ENCODE measurements at places on chromosomes 6 and 20.

DNA sequence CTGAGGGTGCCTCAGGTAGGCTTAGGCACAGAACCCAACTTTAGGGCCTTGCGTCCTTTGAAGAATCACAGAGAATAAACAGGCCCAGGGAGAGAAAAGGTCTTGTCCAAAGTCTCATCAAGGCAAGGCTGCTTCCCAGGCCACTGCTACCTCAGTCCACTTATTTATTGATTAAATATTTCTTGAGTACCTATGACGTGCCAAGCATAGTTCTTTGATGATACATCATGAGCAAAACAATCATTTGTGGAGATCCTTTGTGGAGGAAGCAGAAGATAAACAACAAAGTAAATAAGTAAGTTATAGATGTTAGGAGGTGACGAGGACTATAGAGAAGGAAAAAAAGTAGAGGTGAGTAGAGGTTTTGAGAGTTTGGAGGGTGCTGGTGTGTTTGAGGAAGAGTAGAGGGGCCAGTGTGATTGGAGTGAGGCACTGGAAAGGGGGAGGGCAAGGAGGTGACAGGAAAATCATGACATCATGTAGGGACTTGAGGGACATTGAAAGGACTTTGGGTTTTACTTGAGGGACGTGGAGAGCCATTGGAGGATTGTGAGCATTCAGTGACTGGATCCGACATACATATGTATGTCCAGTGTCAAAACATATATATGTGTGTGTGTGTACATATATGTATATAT is 14.1 kb upstream of the CHMP4B start:
- no peak for DNase-seq

- DNase-seq, result no peak
Measured at GRCh38 chr6:3545156-3545555, 88.3 kb upstream of the SLC22A23 start.

DNA sequence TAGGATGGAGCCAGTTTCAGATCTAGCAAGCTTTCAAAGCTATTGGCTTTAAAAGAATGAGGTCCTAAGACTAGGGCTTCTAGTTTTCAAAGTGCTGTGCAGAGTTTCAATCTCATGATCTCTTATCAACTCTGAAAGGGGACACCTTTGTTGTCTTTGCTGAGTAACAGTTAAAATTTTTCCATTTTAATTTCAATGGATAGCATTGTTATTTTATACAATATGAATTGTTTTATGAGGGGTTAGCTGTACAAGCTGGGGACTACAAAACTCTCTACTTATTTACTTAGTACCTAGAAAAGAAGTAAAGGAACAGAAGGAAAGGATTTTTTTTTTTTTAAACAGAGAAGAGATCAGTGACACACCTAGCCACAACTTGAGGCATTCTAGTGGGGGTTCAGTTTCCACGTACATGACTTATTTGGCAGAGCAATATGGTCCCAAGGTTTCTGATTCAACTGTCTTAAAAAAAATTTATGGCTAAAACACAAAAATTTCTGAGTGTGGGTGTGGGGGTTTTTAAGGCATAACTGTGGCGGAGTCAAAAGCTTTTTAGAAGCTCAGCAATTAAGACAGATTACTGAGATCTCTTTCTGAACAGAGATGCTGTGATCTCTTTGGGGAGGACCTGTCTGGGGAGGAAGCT is 46.1 kb upstream of the JAG1 start:
- no peak for DNase-seq

DNA sequence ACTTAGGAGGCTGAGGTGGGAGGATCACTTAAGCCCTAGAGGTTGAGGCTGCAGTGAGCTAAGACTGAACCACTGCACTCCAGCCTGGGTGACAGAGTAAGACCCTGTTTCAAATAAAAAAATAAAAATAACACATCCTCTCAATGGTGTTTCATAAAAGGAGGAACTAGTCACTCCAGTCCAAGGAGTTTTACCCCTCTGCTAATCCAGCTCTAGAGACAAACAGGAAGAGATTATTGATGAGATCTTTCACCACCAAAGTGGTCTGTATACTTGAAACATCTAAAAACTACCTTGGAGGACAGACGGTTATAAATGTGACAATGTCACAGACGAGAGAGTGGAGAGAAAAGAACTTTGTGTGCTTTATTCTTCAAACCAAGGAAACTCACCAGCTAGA is 58.2 kb downstream of the PIGU start:
- DNase-seq, result no peak

DNA sequence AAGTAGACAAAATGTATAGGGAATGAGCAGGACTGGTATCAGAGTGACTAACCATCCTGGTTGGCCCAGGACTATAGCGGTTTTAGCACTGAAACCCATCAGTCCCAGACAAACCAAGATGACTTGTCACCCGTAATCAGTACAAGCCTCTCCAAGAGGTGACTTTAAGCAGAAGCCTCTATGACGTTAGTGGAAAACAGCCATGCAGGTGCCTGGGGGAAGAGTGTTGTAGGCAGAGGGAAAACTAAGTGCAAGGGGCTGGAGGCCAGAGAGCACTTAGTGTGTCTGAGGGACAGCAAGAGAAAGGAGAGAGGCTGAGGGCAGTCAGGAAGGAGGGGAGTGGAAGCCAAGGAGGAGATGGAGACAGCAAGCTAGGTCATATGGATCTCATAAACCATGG is 2.1 kb downstream of the SGK2 start:
- DNase-seq, result no peak

GRCh38 chr6:139416146-139416545 is 41.7 kb upstream of the CITED2 start:
- DNase-seq, result no peak

- no peak for DNase-seq
Measured at GRCh38 chr6:149331043-149331807, 13.7 kb downstream of the TAB2 start.

GRCh38 chr6:6998194-6998569 is 109.6 kb upstream of the RREB1 start:
- DNase-seq, result no peak

DNA sequence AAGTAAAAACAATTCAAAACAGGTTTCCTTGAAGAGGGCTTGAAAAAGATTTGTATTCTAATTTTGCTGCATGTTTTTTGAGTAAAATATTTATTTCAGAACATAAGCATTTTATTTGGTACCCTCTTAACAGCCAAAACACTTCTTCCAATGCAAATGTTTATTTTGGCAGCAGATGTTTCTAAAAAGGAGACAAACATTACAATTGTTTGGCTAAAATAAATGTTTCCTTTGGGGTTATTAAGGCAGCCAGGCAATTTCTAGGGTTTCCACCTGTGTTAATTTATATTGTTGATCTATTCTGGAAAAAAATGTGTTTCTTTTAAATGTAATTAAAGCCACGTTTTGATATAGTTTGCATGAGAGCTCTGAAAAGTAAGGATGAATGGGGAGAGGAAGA is 56.6 kb downstream of the ARID1B start:
- no peak for DNase-seq

GRCh38 chr6:73236144-73236750 is 11.0 kb upstream of the KHDC1L start:
- no peak for DNase-seq

- peak; percentile 14 for DNase-seq
Measured at GRCh38 chr6:126427713-126428112, 87.8 kb downstream of the CENPW start.

- DNase-seq, result peak; percentile 95
Measured at GRCh38 chr6:71468841-71469700, 180.5 kb downstream of the OGFRL1 start.

DNA sequence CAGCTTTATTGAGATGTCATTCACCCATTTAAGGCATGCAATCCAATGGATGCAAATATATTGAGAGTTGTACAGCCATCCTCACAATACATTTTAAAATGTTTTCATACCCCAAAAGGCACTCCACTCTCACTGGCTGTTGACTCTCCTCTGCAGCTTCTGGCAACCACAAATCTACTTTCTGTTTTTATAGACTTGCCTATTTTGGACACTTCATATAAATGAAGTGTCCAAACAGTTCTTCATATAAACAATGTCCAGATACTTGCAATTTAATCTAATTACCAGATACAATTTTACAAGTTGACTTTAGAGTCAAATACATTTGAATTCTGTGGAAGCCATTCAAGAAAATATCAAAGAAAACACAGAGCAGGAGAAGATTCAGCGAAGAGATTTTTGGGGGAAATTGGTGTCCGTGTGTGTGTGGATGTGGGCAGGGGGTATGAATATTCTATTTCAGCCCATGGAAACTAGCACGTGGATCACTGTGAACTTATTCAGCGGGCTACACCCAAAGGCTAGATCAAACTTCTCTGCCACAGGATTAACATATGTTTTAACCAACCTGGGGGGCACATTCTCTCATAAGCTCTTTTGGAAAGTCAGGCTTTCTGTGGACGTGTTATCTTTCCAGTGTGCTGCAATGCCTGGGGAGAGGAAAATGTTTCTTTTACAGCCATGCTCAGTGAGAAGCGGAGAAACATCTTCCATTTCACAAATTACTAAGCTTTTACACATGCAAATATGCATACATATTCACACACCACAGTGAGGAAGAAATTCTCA is 73.9 kb downstream of the PLG start:
- no peak for DNase-seq

- no peak for DNase-seq
Measured at GRCh38 chr6:11975353-11975977, 36.6 kb upstream of the HIVEP1 start.

DNA sequence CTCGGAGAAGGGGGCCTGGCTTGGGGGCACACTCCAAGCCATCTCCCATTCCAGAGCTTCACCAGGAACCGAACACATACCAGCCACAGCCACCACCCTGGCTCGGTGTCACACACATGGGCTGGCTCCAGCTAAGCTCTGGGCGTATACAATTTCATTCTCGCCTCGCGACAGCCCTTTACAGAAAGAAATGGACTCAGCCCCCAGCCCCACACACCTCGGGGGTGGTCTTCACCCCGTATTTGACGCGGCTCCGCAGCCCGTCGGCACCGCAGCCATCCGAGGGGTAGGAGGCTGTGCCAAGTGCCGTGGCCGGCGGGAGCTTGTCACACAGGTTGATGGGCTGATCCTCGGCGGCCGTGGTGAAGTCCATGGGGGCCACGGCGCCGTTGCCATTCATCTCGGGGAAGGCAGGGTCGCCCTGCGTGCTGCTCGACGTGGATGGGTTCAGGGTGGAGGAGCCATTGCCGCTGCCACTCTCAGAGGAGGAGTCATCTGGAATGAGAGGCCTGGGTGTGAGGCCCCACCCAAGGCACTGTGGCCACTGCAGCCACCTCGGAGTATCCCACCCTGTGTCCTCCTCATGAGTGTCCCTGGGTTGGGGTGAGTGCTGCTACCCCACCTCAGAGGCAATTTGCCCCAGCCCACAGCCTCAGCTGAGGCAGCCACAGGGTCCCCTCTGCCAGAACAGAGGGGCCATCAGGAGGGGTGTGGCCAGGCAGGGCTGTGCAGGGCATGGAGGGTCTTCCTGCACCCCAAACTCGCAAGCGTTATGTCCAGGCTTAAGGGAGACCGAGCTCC is 98.0 kb downstream of the ASXL1 start:
- DNase-seq, result no peak

DNA sequence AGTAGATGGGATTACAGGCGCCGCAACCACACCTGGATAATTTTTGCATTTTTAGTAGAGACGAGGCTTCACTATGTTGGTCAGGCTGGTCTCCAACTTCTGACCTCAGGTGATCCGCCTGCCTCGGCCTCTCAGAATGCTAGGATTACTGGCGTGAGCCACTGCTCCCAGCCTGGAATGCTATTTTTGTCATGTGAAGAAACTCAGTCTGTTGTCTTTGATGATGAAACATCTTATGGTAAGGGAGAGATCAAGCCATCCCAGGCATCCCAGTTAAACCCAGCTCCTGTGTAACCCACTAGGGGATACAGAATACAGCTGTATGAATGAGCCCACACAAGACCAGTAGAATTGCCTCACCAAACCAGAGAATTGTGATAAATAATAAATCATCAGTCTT is 83.6 kb upstream of the RBM24 start:
- no peak for DNase-seq

DNA sequence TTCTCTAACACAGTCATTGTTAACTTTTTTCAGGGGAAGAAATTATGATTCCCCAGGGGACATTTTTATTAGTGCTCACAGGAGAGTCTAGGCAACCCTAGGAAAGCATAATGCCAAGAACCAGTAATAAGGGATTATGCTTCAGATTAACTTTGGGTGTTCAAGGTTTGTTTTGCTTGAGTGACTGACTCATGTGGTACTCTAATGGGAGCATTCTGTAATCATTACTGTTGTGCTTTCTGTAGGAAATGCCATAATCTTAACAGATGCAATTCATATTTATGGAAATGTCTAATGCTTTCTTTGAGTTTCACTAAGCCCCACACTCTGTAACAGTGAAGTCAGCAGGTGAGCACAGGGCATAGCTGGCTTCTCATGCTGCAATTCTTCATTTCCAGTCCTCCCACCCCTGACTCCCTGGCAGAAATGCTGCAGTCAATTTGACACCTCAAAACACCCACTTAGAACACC is 263.4 kb upstream of the MAN1A1 start:
- DNase-seq, result no peak

DNA sequence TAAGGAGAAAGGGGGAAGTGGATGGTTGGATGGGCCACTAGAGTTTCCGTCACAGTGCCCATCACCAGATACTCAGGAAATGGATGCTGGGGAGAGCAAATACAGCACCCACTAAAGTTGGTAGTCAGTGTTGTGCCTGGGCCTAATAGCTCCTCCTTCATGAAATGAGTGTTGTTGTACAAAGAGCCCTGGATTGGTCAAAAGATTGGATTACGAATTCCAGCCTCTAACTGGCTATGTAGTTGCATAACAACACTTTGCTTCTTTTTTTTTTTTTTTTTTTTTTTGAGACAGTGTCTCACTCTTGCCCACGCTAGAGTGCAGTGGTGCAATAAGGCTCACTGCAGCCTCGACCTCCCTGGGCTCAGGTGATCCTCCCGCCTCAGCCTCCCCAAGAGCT is 27.4 kb downstream of the KCNG1 start:
- DNase-seq, result no peak

DNA sequence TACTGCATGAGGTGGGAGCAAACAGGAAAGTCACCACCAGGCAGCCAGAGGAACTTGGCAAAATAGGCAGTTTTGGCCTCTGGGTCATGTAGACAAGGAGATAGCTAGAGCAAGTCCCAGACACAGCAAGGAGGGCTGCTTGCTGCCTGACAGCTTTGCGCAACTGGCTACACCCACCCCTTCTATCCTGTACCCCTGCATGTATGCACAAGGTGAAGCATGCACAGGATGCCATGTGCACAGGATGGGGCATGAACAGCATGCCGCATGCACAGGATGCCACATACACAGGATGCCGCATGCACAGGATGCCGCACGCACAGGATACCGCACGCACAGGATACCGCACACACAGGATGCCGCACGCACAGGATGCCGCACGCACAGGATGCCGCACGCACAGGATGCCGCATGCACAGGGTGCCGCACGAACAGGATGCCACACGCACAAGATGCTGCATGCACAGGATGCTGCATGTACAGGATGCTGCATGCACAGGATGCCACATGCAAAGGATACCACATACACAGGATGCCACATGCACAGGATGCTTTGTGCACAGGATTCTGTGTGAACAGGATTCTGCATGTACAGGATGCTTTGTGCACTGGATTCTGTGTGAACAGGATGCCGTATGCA is 104.9 kb upstream of the IYD start:
- no peak for DNase-seq

- no peak for DNase-seq
Measured at GRCh38 chr20:1423625-1424106, 30.8 kb upstream of the FKBP1A start.

All from kidney epithelial cell (primary cell).